ENCODE measurements at places on chromosomes 2 and 18.

DNA sequence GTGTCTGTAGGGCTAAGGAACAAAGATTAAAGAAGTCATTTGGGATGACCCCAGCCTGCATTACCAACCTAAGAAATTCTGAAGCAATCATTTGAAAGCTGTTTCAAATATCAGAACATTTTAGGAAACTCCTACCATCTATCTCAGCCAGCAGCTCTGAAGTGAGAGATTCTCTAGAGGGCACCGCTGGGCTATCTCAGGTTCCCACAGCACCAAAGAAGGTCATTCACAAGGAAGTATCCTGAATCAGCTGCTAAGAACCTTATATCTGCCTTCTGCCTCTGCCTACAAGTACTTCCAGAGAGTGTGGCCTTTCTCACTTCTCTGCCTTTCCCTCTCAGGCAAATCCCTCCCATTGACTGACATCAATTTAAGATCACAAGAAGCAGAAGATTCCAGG lies 13.4 kb upstream of the EVA1A start:
- no peak for DNase-seq

- no peak for DNase-seq
Measured at GRCh38 chr2:194003911-194004310, 1653.1 kb upstream of the SLC39A10 start.

DNA sequence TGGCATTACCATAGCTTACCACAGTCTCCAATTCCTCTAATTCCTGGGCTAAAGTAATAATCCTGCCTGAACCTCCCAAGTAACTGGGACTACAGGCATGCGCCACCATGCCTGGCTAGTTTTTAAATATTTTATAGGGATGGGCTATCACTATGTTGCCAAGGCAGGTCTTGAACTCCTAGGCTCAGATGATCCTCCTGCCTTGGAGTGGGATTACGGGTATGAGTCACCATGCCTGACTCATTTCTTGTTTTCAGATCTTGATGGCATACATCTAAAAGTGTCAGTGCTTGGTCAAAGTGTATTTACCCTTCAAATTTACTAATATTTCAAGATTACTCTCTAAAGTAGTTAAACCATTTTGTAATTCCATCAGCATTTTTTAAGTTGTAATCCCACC lies 9.4 kb upstream of the SOCS6 start:
- DNase-seq, result no peak

GRCh38 chr2:99488539-99489062 lies 1.2 kb downstream of the REV1 start:
- no peak for DNase-seq

DNA sequence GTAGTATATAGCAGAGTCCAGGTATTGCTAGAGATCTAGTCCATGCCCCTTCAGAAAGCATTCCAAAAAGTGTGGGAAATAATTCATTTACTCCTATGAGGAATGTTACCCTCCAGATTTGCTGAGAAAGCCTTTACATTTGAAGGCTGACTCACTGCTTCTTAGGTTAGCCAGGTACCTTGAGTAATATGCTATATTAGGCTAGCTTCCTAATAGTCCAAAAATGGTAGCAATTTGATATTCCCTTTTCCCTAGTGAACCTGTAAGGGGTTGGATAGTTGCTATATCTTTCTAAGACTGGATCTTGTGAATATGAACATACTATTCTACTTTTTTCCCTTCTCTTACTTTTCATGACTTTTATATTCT lies 63.6 kb downstream of the SPOPL start:
- DNase-seq, result no peak
